ENCODE measurements at places on chromosomes 16 and 17. TPM values are rescaled to one million over a fixed set of nuclear protein-coding genes. Genes with fewer than 3 reads are reported as not detected.

The PPP1R27 gene
- not detected for total RNA-seq

The MBTD1 gene
- total RNA-seq, result 14.9 TPM

The IL21R gene
- 44.7 TPM for total RNA-seq

The UTS2R gene
- total RNA-seq, result not detected
